ENCODE measurements at places on chromosomes 2 and 18.

DNA sequence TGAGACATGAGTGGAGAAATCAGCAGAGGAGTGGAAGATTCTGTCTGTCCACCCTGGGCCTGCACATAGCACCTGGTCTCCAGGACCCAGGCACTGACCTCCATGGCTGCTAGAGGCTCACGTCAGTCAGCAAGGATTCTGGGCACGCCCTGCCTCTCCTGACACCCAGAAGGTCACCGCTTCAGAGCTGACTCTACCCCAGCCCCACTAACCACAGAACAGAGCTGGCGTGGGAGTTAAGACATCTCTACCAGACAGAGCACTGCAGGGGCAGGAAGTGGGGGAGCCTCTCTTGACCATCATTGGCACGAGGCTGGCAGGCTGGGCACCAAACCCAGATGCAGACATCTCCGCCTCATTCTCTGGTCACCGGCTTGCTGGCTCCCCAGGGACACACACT, 3.0 kb downstream of the ADCY3 start:
- no peak for DNase-seq

GRCh38 chr2:20365249-20365817, 14.7 kb upstream of the PUM2 start:
- no peak for DNase-seq

GRCh38 chr18:51513517-51513916, 316.0 kb upstream of the MEX3C start:
- DNase-seq, result no peak

GRCh38 chr2:2698182-2699120, 367.4 kb upstream of the MYT1L start:
- DNase-seq, result no peak

DNA sequence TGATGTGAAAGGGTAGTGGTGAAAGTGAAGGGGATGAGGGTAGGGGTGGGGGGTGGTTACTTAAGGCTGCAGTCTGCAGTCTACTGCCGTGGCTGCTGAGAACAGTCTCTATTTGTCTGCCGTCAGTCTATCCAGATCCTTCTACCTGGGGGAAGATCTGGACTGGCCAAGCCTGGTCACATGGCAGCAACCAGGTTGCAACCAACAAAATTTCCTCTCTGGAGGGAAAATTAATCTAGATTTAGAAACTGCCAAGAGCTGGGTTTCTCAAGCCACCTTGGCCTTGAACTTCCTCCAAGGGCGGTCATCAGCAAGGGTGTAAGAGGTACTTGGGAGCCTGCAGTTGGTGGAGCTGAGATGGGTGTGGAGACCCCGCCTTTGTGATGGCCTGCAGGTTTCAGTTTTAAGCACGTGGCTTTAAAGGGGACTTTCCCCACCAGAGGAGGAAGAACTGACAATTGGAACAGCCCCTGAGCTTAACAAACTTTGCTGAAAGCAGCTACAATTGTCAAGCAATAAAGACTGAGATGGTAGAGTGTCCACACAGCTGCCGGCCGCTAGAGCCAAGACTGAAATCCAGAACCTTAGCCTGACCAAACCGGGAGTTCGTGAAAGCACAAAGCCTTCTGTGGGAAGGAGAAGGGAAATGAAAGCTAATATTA, 31.4 kb upstream of the KCMF1 start:
- peak; percentile 88 for DNase-seq

Measured in CD4-positive, alpha-beta T cell treated with Interleukin-12 subunit alpha and Interleukin-12 subunit beta, for 1 hour (primary cell).